Ovary (tissue), 10 donors: ENCODE measurements at places on chromosomes 4 and X. TPM values are rescaled to one million over a fixed set of nuclear protein-coding genes. Genes with fewer than 3 reads are reported as not detected.

CXCL6 gene
- polyA plus RNA-seq: 0.75 TPM

CENPC gene
- polyA plus RNA-seq: 14.8 TPM

USP26 gene
- not detected for polyA plus RNA-seq

USP51 gene
- polyA plus RNA-seq: 2.8 TPM

DUX4 gene
- polyA plus RNA-seq: not detected

BEX5 gene
- polyA plus RNA-seq: 15.0 TPM

TMSB15A gene
- 12.9 TPM for polyA plus RNA-seq

CACNA1F gene
- 0.32 TPM for polyA plus RNA-seq

CDKL2 gene
- polyA plus RNA-seq: 0.45 TPM

SH3RF1 gene
- 8.2 TPM for polyA plus RNA-seq

TMEM31 gene
- 0.85 TPM for polyA plus RNA-seq

NOCT gene
- 0.54 TPM for polyA plus RNA-seq

ANAPC10 gene
- polyA plus RNA-seq: 18.3 TPM

GIMD1 gene
- polyA plus RNA-seq: not detected
